ENCODE measurements at places on chromosomes 3 and 15.

DNA sequence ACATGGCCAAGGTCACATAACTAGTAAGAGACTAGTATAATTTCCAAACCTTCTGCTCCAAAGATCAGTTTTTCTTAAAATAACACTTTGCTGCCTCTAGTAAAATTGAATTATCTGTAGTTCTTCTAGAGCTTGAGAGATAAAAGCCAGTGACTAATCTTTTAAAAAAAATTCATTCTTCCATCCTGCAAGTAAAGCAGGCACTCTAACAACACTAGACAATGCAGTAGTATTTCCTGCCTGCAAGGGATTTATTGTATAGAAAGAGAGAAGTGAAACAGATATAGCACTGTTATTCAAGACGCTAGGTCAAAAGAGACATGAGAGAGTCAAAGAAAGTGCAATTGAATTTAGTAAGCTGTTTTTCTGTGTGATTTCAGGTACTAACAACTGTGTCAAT lies 159.5 kb upstream of the TBC1D5 start:
- no peak for DNase-seq

- no peak for DNase-seq
These were observed 93.7 kb downstream of the NCEH1 start for GRCh38 chr3:172617013-172617706.

GRCh38 chr3:120498556-120499346 lies 48.0 kb upstream of the FSTL1 start:
- DNase-seq: no peak

DNA sequence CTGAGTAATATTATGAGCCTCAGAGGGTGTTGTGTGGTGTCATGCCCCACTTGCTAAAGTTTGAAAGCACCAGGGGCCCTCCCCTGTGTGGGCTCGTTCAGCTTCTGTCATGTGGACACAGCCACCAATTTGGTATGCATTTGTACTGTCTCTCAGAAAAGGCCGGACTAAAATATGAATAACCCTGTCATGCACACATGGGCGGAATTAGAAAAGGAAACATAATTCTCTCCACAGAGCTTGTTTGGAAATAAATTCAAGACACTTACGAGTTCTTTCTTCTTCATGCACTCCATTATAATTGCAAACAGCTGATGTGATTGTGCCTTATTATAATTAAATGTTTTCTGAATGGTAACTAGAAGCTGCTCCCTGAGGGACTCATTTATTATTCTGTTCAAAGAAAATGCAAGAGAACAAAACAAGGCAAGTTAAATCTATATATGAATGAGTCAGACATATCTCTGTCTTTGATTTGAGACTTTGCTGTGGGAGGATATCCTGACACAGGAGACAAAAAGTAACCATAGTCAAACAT lies 39.1 kb downstream of the TRPM1 start:
- DNase-seq: no peak

DNA sequence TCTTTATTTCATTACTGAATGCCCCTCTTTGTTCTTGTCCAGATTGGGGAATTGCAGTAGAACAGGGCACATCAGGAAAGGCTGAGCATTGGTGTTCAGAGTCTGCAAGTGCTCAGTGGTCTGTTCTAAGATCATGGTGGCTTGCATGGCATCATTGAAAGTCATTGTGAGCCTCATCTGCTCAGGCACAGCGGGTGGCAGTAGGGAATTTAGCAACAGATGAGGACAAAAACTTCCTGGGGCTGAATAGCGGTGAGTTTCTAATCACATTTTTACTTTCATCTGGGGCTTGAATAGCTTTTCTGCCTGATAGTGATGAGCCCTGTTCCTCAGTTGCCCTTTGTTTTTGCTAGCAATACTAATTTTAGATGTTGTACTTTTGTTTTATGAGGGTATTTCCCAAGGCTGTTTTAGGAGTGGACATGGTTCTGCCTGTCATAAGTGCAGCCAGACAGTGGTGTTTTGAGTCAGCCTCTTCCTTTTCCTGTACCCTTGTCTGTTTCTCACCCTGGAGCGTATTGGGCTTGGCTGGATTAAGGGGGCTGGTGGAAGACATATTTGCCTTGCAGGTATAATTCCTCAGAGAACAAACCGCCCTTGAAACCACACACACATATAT lies 127.2 kb upstream of the IL12A start:
- DNase-seq: no peak
